NCI-H524 treated with DMSO at 0.1 percent for 48 hours (cell line): ENCODE measurements at places on chromosomes 7 and 10.

GRCh38 chr7:134842886-134843430 lies 63.5 kb downstream of the CALD1 start:
- DNase-seq, result no peak

DNA sequence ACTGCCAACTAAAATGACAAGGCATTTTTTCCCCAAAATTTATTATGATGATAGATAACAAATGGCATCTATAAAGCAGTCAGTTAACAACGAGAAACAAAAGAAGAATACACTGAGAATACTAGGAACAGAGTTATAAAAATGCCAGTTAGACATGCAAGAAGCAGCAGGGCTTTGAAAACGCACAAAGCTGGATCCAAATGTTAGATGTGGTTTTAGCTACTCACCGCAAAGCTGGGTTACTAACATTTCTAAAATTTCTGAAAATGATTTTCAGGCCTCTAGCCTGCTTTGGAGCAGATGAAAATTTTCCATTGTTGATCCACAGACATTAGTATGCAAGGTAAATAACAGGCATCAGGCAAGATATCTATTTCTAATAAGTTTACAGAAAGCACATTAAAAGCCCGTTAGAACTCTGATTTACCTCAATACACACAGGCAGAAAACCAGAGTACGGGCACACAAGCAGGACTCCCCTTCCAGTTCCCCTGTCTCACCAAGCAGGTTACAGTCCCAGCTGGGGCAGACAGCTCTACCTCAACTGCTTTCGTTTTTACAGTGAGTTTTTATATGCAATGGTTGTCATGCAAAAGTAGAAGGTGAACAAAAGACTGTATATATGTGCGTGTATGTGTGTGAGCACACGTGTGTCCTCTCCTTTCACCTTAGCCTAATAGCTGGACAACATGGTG lies 37.9 kb downstream of the GLI3 start:
- no peak for DNase-seq

DNA sequence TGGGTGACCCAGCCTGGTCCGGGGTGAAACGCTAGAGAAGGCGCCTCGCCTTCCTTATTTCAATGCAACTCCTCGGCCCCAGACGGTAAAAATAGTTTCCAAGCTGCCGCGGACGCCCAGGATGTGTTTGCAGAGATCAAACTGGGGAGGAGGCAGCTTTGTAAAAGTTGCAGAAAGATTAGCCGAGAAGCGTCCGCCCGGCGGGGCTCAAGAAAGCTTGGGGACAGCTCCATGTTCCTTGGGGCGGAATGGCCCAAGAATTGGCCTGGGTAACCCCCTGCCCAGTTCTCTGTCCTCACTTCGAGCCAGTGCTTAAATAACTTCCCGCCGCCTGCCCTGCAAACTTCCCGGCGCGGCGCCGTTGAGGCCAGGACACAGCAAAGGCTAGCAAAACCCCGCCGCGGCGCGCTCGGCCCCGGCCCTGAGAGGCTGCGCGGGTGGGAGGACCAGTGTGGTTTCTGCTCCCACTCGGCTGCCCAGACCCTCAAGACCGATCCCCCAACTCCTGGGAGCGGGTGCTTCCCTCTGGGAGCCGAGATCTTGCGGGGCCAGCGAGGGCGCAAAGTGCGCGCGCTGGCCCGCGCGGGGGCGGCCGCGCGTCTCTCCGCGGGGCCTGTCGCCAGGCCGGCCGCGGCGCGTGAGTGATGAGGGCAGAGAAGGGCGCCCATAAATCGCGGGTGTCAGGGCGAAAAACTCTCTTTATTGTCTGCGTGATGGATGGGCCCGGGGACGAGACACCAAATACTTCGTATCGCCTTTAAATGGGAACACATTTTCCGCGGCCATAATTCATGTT lies 6.3 kb upstream of the ZNF503 start:
- no peak for DNase-seq

DNA sequence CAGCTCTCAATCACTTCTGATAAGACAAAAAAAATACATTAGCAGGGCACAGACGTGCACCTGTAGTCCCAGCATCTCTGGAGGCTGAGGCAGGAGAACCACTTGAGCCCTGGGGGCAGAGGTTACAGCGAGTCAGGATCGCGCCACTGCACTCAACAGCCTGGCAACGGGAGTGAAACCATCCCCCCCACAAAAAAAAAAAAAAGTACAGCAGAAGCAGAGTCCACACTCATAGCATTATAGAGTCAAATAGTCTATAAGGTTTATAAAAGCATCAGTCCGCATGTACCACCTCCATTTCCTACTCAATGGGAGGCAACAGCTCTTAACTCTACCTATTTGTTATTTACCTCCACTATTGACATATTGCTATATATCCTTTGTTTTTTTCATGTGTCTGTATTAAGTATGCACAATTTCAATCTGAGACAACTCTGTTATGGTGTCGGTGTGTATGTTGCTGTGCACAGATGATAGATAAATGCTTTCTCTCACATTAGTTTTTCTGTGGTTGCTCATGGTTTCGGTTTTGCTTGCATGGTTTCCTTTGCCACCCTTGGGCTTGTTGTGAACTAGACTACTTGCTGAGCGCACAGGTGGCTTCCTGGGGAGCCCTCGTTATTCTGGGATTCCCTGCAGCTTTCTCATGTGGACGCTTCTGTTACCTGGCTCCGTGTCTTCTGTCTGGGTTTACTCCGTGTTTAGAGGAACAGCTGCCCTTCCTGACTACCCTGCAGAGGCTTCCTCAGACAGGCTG lies 40.4 kb downstream of the PROSER2 start:
- DNase-seq, result no peak

GRCh38 chr7:31497516-31497915 lies 16.4 kb upstream of the ITPRID1 start:
- DNase-seq, result no peak

GRCh38 chr7:17646253-17646956 lies 293.9 kb downstream of the SNX13 start:
- no peak for DNase-seq

DNA sequence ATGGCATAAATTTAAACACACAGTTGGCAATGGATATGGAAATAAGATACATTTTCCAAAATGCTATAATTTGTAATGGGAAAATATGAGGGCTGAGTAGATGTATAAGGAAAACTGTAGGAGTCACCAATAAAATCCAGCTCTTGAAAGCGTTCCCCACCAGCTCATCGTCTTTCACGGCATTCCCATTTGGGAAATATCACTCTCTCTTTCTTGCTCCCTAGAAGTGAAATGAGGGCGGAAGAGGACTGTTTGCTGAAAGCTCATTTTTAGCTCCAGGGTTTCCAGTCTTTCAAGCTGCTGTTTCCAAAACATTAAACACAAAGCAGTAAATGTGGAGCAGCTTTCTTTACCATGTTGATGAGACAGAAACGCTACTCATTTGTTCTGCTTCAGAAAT lies 104.6 kb upstream of the SFMBT2 start:
- no peak for DNase-seq

- no peak for DNase-seq
Observed at GRCh38 chr10:79019441-79020014, 49.2 kb upstream of the ZMIZ1 start.

GRCh38 chr7:73671857-73672445 lies 4.3 kb downstream of the VPS37D start:
- no peak for DNase-seq

DNA sequence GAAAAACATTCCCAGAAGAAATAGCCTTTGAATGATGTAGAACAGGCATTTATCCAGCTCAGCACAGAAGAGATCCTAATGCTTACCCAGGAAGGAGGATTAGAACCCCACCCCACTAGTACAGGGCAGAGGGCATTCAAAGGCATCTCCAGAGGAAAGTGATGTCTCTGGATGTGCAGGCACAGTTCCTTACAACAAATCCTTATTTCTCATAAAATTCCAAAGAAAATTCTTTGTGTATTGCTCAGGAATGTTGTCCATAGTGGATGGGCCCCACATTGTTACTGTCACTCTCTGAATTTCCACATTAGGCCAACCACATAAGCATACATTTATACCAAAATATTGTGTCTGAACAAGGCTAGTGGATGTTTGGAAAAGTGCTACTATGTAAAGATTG lies 243.0 kb downstream of the ADRA2A start:
- no peak for DNase-seq
